GM12878 (cell line): ENCODE measurements at places on chromosomes 2 and 18. TPM values are rescaled to one million over a fixed set of nuclear protein-coding genes. Genes with fewer than 3 reads are reported as not detected.

DNA sequence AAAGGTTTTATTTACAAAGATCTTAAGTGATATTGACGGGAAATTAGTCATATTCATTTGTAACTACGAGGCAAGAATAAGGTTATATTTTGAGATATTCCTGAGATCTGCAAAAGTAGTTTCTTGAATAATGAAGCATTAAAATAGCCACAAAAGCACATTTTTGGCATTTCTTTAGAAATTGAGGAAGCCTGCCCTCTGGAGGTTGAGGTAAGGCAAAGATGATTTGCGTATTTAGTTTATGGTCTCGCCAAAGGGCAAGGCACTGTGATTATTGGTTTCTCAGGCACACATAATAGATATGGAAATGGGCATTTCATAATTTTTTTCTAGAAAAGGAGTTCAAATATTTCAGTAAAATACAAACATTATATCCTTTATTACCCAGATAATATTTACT lies 143.7 kb upstream of the RPRM start:
- DNase-seq = no peak

GRCh38 chr2:85682378-85682777 lies 11.8 kb upstream of the GNLY start:
- DNase-seq = no peak

DNA sequence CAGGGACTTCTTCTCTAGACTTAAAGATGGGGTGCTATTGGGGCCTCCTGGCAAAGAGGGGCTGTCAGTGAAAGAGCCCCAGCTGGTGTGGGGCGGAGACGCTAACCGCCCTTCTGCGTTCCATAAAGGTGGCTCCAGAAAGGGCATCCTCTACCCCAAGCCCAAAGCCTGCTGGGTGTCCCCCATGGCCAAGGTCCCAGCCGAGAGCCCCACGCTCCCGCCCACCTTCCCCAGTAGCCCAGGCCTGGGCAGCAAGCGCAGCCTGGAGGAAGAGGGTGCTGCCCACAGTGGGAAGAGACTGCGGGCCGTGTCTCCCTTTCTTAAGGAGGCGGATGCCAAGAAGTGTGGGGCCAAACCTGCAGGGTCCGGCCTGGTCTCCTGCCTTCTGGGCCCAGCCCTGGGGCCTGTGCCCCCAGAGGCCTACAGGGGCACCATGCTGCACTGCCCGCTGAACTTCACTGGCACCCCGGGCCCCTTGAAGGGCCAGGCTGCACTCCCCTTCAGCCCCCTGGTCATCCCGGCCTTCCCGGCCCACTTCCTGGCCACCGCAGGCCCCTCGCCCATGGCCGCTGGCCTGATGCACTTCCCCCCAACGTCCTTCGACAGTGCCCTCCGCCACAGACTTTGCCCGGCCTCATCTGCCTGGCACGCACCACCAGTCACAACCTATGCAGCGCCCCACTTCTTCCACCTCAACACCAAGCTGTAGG lies 15.2 kb downstream of the ARID5A start:
- DNase-seq = no peak

DNA sequence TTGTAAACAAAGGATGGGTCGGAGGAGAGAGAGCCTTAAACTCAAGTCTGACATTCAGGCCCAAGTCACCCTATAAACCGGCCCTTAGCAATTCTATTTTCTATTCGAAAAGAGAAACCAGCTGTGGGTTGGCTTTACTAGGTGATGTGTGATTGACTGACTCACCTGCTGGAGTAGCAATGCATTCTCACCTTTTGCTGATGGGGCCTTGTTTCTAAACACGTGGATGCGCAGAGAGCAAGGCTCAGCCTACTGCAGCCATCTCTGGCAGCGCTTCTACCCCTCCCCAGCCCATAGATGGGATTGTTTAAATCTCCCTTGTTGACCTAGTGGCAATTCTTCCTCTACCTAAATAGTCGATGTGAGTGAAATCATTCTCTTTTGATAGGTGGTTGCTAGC lies 138.5 kb downstream of the MEIS1 start:
- no peak for DNase-seq

DNA sequence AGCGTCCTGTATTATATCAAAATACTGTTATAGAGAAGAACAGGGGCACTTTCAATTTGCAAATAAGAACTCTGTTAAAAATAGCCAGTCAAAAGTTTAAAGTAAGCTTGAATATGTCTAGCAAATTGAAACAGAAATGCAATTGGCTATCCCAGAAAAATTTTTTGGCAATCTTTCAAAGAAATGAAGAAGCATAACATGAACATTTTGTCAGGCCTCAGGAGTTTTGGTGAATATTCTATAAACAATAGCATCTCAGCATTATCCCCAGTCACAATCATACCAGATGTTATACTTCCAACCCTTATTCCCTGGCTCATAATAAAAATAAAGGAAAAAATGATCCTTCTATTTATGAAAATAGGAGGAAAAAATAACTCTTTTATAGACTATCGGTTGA lies 252.4 kb downstream of the GRB14 start:
- DNase-seq = no peak

Gene DIS3L2
- total RNA-seq = 21.0 and 27.1 TPM in 2 replicates

Gene GREB1
- total RNA-seq = 0.69 and 2.1 TPM in 2 replicates

Gene ATP6V1B1
- total RNA-seq = not detected in 2 replicates
